ENCODE measurements at places on chromosomes 4 and X.

- no peak for DNase-seq
These were observed 31.1 kb downstream of the NSD2 start for GRCh38 chr4:1902243-1902642.

DNA sequence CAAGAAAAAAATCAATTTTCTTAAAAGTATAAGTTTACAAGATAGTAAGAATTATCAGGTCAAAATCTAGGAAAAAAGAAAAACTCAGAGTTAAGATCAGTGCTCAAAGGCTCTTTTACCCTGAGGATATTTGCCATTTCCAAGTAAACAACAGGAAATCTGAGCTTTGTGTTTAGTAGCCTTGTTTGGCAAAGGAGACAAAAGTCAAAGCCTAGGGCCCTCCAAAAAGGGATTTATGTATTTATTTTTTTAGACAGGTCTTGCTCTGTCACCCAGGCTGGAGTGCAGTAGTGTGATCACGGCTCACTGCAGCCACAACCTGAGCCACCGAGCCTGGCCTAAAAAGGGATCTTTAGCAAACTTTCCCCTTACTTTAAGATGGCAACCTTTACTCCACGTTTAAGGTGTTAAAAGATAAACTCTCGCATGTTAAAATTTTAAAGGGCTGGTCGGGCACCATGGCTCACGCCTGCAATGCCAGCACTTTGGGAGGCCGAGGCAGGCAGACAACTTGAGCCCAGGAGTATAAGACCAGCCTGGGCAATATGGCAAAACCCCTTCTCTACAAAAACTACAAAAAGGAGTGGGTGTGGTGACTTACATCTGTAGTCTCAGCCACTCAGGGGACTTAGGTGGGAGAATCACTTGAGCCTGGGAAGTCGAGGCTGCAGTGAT, 21.3 kb upstream of the OPHN1 start:
- DNase-seq, result no peak

DNA sequence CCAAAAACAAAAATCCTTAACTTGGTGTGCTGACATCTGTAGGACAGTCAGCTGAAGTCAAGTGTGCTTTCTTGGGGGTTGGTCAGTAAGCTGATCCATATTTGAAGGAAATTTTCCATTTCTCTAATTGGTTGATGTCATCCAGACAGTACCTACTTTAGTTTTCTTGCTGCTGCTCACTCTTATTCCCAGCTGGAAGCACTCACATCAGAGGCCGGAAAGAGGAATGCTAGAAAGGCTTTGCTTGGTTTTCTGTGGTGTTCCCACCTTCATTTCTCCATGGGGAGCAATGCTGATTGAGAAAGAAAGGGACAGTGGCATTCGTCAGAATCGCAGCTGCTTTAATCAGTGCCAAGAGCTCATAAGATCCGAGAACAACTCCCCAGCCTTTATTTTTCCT, 227.0 kb downstream of the C4orf33 start:
- no peak for DNase-seq

GRCh38 chr4:1564535-1565375, 119.4 kb downstream of the FAM53A start:
- no peak for DNase-seq

GRCh38 chr4:26912810-26913209, 52.2 kb downstream of the STIM2 start:
- DNase-seq, result no peak

GRCh38 chrX:35858361-35858760, 60.2 kb downstream of the MAGEB16 start:
- no peak for DNase-seq

GRCh38 chr4:10005632-10006031, 15.7 kb downstream of the SLC2A9 start:
- no peak for DNase-seq

DNA sequence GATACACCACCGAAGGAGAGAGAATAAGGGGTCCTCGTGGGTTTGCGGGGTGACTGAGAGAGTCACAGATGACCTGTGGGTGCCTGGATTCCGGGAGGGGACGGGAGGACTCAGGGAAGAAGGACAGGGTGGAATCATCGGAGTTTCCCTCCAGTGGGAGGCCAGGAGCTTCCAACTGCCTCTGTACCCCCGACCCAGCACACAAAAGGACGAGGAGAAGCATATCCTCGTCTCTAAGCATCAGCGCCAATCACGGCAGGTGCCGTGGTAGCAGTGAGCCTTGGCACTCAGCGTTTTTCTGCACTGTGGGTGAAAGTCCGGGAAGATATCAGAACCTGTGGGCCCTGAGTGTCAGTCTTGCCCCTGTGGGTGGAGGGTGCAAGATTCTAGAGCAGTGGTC, 62.0 kb downstream of the ASMT start:
- no peak for DNase-seq

- no peak for DNase-seq
These were observed 932.7 kb downstream of the FAT4 start for GRCh38 chr4:126247409-126247808.

- DNase-seq, result no peak
These were observed 354.1 kb downstream of the CHIC1 start for GRCh38 chrX:73916931-73917667.

GRCh38 chr4:185256446-185256845, 47.0 kb downstream of the SNX25 start:
- no peak for DNase-seq

- no peak for DNase-seq
These were observed 154.2 kb upstream of the TBL1X start for GRCh38 chrX:9310616-9311015.

DNA sequence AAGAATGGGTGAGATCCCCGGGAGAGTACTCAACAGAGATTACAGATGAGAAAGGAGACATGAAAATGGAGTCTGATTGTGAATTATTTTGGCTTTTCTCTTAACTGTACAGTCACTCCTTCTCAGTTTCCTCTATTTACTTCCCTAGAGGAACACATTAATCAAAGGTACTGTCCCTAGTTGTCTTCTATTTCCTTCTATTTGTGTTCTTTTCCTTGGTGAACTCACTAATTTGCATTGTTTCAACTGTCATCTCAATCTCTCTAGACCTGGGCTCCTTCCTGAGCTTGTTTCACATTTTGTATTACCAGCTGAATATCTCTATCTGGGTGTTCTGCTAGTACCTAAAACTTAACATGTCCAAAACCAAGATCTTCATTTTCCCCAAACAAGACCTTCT, 59.8 kb downstream of the ABCB7 start:
- DNase-seq, result no peak

- DNase-seq, result no peak
These were observed 63.6 kb downstream of the HADH start for GRCh38 chr4:108053251-108053711.

DNA sequence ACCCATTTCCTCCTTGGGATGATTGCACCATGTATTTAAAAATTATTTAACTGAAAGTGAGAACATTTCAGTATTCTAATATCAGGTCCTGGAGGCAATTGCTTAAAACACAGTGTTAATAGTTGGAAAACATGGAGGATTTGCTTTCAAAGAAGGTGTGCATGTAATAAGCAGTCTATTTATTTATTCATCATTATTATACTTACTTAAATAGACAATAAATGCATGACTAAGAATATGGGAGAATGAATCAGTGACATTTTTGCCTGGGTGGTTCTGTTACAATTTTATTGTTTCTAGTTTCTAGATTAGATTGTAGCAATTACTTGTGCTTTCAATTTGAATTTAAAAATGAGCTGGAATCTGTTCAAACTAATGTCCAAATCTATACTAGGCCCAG, 145.5 kb downstream of the AREG start:
- DNase-seq, result no peak

- DNase-seq, result no peak
These were observed 48.5 kb downstream of the SNCA start for GRCh38 chr4:89788206-89789072.

GRCh38 chr4:78776729-78777575, 802 bp downstream of the BMP2K start:
- DNase-seq, result no peak

- no peak for DNase-seq
These were observed 47.2 kb upstream of the CD99 start for GRCh38 chrX:2643880-2644279.

Measured in NCI-H1417 treated with DMSO at 0.1 percent for 48 hours (cell line).